NCI-H2171 treated with DMSO at 0.1 percent for 48 hours (cell line): ENCODE measurements at places on chromosomes 12 and 14.

DNA sequence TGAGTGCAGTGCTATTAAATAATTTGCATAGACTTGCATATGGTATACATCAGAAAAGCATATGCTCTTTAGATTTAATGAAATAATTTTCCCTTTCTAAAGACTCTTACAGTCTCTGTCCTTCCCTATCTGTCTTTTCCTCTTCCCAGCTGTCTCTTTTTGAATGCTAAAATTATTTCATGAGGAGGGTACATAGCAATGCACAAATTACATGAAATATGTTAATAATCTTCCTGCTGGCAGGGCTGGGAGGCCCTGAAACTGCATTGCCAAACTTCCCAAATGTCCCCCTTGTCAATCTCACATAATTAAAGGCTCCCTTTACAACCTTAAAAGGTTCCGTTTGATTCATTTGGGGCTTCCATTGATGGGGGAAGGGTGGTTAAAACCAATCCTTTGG, 22.2 kb downstream of the LLPH start:
- DNase-seq: no peak

- DNase-seq: peak; percentile 25
Observed at GRCh38 chr14:77310026-77310425, 10.7 kb downstream of the POMT2 start.

- DNase-seq: peak; percentile 94
Observed at GRCh38 chr12:75720812-75721641, 209.6 kb upstream of the KRR1 start.

- no peak for DNase-seq
Observed at GRCh38 chr14:60353420-60353819, 104.4 kb downstream of the PPM1A start.

- DNase-seq: no peak
Observed at GRCh38 chr12:81974762-81975161, 215.6 kb upstream of the PPFIA2 start.

- peak; percentile 5 for DNase-seq
Observed at GRCh38 chr12:77402716-77403115, 337.3 kb upstream of the E2F7 start.

GRCh38 chr12:124610021-124610612, 42.7 kb upstream of the NCOR2 start:
- no peak for DNase-seq

DNA sequence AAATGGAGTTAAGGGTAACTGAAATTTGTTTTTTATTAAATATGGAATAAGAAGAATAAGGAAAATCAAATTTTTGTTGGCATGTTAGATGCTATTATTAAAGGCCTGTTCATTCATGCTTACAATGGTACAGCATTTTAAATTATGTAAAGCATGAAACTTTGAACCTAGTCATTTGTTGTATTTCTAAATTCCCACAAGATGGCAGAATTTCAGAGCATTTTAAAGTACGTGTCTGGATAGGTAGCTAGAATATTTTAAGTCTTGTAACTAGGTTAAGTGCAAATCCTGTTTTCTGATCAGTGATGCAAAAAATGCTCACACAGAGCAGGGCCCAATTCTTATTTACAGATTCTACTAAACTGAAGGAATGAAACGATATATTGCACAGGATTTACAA, 585.6 kb upstream of the MIS18BP1 start:
- DNase-seq: peak; percentile 3

GRCh38 chr12:102526656-102527055, 46.3 kb upstream of the IGF1 start:
- no peak for DNase-seq

GRCh38 chr12:104279164-104279563, 24.4 kb upstream of the EID3 start:
- no peak for DNase-seq

GRCh38 chr14:85533023-85533860, 3.3 kb downstream of the FLRT2 start:
- peak; percentile 89 for DNase-seq

- no peak for DNase-seq
Observed at GRCh38 chr14:63508033-63508432, 35.1 kb downstream of the PPP2R5E start.

DNA sequence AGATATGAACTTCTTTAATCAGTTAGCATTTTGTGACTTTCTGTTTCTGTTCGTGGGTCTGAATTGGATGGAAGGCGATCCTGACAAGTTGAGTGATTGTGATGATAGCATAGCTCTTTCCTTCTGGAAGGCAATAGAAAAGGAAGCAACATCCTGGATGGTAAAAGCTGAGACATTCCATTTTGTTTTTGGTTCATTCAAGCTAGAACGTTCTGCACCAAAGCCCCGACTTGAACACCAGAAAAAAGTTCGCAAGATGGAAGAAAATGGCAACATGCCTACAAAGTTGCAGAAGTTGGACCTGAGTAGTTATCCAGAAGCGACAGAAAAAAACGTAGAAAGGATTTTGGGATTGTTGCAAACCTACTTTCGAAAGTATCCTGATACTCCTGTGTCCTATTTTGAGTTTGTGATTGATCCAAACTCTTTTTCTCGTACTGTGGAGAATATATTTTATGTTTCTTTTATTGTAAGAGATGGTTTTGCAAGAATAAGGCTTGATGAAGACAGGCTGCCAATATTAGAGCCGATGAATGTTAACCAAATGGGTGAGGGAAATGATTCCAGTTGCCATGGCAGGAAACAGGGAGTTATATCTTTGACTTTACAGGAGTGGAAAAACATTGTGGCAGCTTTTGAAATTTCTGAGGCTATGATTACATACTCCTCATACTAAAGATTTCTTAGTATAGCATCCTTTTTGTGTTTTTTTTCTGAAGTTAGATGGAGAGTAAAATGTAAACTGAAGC, 896 bp downstream of the EID3 start:
- DNase-seq: no peak

DNA sequence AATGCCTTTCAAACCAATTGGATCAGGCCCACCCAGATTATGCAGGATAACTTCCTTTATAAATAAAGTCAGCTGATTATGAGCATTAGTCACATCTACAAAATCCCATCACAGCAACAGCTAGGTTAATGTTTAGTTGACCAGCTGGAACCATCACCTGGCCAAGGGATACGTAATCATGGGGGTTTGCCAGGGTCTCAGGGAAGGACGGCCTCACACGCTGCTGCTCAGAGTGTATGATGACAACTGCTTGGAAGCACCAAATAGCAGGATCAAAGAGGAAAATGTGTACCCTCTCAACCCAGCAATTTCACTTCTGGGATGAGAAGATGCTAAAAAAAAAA, 162.6 kb downstream of the SLC15A4 start:
- DNase-seq: no peak

- no peak for DNase-seq
Observed at GRCh38 chr12:84375449-84376170, 537.0 kb downstream of the SLC6A15 start.

DNA sequence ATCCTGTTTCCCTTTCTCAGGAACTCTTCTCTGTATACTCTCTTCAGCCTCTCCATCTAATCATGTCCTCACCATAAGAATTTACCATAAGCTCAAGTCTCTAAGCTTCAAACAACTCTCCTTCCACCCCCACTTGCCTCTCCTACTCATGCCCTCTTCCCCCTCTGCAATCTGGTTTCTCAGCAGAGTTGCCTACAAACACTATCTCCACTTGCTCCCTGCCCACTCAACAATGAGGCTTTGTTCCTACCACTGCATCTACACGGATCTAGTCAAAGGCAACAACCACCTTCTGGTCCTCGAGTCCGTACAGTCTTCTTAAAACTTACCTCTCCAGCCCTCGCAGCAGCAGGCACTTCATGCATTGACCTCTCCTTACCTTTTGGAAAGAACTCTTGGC, 17.2 kb upstream of the FBLN5 start:
- DNase-seq: no peak

- DNase-seq: no peak
Observed at GRCh38 chr14:103703433-103704385, 11.5 kb downstream of the XRCC3 start.

DNA sequence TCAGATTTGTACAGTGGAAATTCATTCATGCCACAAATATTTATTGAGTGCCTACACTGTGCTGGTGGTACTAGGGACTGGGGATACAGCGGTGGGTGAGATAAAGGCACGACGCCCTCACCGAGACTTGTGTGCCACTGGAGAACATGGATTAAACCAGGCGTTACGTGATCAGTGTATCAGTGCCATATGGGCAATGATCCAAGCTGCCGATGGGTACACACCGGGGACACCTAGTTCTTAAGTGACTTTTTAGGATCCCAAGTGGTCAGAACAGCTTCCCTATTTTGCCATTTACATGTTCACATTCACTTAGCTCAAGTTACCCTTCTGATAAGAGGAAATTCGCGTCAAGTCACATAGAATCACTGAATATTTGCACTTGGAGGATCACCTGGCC, 236.7 kb downstream of the CACNA1C start:
- DNase-seq: peak; percentile 78

DNA sequence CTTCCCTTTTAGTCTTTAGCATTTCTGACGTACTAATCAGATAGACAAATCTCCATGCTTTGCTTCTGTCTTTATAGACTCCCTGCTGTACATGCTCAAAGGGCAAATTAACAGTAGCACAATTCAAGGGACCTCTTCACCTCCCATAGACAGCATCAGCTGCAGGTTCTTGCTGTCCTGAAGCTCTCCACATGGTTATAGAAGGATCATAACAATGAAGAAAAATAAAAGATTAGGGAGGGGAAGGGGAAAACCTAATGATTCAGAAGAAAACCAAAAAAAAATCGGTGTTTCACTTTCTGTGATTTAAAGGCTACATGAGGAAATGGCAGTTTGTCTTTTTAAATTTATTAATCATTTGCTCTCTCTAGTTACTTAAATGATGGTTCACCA, 155.5 kb downstream of the PTCSC3 start:
- no peak for DNase-seq

GRCh38 chr12:116984098-116984497, 73.3 kb downstream of the FBXW8 start:
- no peak for DNase-seq

DNA sequence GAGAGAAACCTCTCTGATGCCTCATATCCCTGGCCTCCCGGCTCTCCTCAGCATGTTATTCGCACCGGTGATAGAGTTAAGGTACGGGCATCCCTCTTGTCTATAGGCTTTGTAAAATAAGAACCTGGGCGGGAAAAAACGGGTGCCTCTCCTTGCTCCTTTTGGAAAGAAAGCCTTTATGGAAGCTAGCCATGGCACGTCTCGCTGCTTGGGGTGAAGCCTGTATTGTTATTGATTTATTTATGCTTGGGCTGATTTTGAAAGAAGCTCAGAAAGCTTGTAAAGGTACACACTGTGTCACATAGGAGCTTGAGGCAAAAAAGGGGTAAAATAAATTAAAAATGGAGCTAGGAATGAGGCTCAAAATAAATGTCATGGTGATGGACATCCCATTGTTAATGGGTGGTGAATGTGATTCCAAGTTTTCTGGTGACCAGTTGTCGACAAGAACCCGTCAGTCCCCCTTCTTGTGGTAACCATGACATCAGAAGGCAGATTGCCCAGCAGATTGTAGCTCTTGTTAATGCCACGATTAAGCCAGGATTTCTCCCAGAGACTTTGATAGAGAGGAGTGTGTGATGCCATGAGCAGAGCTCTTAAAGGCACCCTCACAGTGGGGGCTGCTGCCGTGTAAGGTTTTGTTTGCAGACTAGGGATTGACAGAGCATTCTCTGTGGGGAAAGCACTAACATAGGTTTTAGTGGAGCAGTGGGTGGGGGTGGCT, 50.4 kb upstream of the ASPG start:
- DNase-seq: no peak

GRCh38 chr12:109595321-109595902, 21.8 kb downstream of the MVK start:
- no peak for DNase-seq

GRCh38 chr14:60482743-60483142, 3.1 kb downstream of the C14orf39 start:
- DNase-seq: no peak

DNA sequence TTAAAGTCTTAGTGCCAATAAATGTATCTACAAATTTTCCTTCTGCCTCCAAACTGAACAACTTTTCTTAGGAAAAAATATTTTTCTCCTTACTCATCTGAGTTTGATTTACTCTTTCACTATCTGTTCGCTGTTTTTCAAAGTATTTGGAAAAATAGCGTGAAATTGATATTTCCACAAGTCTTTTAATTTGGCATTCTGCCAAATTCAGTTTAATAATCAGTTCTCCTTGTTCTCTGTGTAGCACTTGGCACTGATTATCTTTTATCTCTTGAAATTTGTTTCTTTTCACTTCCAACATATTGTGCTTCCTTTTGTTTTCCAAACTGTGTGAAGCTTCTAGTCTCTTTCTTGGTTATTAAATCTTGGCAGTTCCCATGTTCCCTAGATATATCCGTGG, 559.8 kb downstream of the RPL10L start:
- DNase-seq: no peak

DNA sequence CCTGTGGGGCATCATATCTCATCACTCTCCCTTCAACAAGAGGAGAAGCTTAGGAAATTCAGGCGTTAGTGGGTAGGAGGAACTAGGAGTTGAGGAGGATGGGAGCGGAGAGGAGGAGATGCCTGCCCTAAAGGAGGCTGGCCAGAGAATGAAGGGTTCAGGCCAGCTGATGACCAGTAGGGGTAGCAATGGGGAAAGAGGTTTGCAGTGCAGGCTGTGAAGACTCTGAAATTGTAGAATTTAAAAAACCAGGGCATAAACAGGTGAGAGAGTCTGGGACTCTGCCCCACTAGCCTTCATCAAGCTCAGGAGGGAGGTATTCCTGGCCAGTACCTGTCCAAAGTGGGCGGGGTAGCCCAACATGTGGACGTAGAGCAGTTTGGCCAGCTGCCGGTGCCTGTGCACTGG, 809 bp downstream of the AP1G2 start:
- DNase-seq: no peak

GRCh38 chr12:28443337-28443736, 253.1 kb downstream of the CCDC91 start:
- DNase-seq: peak; percentile 100

DNA sequence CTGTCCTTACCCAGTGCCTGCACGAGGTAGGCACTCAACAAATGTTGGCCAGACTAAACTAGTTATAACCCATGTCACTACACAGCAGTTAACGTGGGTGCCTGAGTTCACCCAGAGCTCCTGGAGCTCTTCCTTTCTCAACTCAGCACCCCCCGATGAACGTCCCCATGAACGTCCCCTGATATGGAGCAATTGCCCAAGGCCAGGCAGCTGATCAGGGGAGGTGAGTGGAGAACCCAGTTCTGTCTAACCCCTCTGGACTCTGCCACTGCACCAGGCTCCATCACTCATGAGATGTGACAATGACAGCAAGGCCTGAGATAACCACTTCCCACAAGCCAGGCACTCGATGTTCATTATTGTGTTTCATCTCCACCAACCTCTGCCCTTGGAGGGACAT, 199.0 kb downstream of the BCL11B start:
- DNase-seq: no peak

GRCh38 chr14:88188745-88189416, 134.2 kb downstream of the KCNK10 start:
- peak; percentile 98 for DNase-seq
